ENCODE measurements at places on chromosomes 1 and 21.

DNA sequence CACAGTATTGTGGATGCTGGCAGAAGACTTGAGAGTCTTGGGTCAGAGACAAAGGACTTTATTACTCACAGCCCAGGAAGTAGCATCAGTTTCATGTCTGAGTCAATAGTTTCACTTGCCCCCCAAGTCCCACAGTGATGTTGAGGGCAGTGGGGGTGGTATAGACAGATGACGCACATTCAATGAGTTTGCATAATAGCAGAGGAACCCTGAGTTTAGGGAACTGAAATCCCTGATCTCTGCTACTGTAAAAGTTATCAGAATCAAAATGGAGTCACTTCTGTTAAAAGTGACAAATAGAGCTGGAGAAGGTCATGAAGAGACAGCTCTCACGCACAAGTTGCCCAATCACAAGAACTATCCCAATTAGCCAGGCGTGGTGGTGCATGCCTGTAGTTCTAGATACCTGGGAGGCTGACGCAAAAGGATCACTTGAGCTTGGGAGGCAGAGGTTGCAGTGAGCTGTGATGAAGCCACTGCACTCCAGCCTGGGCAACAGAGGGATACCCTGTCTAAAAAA is 11.5 kb upstream of the HCRTR1 start:
- no peak for DNase-seq

GRCh38 chr1:119531606-119532323 is 24.8 kb downstream of the HSD3B1 start:
- DNase-seq = no peak

- DNase-seq = no peak
These were observed 46.0 kb downstream of the CEP350 start for GRCh38 chr1:180000575-180000974.

DNA sequence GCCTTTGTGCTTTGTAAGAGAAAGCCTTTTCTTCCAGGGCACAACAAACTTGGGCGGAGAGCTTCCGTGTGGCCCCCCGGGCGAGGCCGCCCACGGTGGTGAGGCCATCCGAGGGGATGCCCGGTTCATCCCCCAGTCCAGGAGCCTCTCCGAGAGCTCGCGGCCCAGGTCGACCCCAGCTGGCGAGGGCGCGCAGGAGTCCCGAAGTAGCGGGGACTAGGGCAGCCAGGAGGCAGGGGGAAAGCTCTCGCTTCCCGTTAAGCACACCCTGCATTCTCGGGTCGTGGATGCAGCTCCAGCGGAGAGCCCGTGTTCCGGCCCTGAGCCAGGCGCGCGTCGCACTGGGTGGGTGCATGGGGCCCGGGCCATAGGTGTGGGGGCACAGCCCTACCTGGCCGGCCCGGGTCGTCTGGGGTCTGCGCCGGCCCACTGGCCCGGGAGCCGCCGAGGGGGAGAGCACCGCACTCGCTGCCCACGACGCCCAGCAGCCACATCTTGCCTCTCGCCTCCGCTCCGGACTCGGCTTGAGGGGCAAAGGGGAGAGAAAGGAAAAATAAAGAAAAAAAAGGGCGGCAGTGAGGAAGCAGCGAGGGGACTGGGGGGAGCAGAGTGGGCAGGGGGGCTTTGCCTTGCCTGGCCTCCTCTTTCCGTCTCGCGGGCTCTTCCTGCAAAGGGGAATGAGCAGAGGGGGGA is 1.8 kb downstream of the RNF220 start:
- no peak for DNase-seq

- no peak for DNase-seq
These were observed 519 bp downstream of the ZNF496 start for GRCh38 chr1:247331172-247331524.
